ENCODE measurements at places on chromosomes 3 and 15. TPM values are rescaled to one million over a fixed set of nuclear protein-coding genes. Genes with fewer than 3 reads are reported as not detected.

- H3K4me1 ChIP-seq, result no peaks in the 10 kb centered on the region
- no peak for DNase-seq
These were observed 15.9 kb upstream of the SIAH2 start for GRCh38 chr3:150778793-150779401.

The TMEM207 gene
- total RNA-seq, result not detected

DNA sequence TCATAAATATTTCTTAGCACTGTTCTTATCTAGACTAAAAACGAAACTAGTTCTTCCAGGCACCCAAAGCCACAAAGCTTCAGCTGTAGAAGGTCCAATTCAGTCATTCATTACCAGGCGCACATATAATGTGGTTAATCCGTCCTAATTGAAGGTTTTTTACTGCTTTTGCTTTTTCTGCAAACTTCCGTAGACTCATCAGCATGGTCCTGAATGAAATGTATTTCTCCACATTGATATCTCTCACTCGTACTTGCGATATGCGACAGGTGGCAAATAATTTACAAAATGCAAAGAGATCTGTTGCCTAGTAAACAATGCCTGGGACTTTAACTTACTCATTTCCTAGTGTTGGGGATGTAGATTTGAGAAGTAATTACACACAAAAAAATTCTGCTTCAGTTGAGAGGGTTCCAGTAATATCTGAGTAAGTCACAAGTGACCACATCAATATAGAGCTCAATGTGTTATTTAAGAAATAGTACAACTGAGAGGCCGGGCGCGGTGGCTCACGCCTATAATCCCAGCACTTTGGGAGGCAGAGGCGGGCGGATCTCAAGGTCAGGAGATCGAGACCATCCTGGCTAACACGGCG is 75.0 kb upstream of the MBNL1 start:
- no peaks in the 10 kb centered on the region for H3K36me3 ChIP-seq
- no peak overlapping the region for H3K4me3 ChIP-seq
- H3K27me3 ChIP-seq, result no peaks in the 10 kb centered on the region
- DNase-seq, result no peak
- peak overlapping the region; percentile 79 for H3K27ac ChIP-seq

DNA sequence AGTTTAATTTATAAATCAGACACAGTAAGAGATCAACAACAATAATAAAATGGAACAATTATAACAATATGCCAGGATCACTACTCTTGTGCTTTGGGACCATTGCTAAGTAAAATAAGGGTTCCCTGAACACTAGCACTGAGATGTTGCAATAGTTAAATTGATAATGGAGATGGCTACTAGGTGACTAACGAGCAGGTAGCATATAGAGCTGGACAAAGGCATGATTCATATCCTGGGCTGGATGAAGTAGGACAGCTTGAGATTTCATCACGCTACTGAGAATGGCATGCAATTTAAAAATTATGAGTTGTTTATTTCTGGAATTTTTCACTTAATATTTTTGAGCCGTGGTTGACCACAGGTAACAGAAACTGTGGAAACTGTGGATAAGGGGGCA is 20.7 kb upstream of the MYZAP start:
- no peaks in the 10 kb centered on the region for H3K36me3 ChIP-seq
- no peak for DNase-seq
- H3K27ac ChIP-seq, result no peak overlapping the region
- no peaks in the 10 kb centered on the region for H3K27me3 ChIP-seq
- peaks cover 5% of the 10 kb centered on the region for H3K4me1 ChIP-seq

The ANKRD34C gene
- not detected for total RNA-seq

The SEMA3G gene
- 91.2 TPM for total RNA-seq

- no peaks in the 10 kb centered on the region for H3K36me3 ChIP-seq
- H3K4me3 ChIP-seq, result no peak overlapping the region
- H3K4me1 ChIP-seq, result no peaks in the 10 kb centered on the region
- no peak overlapping the region for H3K27ac ChIP-seq
- H3K27me3 ChIP-seq, result no peaks in the 10 kb centered on the region
- no peak for DNase-seq
These were observed 5.0 kb upstream of the UACA start for GRCh38 chr15:70768257-70768883.

GRCh38 chr15:90929246-90930019 is 2.9 kb downstream of the HDDC3 start:
- H3K4me3 ChIP-seq, result peak overlapping the region; percentile 52
- no peaks in the 10 kb centered on the region for H3K27me3 ChIP-seq
- peak overlapping the region; percentile 89 for H3K27ac ChIP-seq
- H3K4me1 ChIP-seq, result peaks cover 12% of the 10 kb centered on the region

- H3K27ac ChIP-seq, result no peak overlapping the region
- no peak overlapping the region for H3K4me3 ChIP-seq
- DNase-seq, result no peak
These were observed 17.5 kb downstream of the HDC start for GRCh38 chr15:50247819-50248655.

GRCh38 chr3:153221748-153222162 is 59.7 kb downstream of the RAP2B start:
- H3K27me3 ChIP-seq, result no peaks in the 10 kb centered on the region
- peak overlapping the region; percentile 17 for H3K27ac ChIP-seq
- peak; percentile 44 for DNase-seq
- no peak overlapping the region for H3K4me3 ChIP-seq
- no peaks in the 10 kb centered on the region for H3K4me1 ChIP-seq

DNA sequence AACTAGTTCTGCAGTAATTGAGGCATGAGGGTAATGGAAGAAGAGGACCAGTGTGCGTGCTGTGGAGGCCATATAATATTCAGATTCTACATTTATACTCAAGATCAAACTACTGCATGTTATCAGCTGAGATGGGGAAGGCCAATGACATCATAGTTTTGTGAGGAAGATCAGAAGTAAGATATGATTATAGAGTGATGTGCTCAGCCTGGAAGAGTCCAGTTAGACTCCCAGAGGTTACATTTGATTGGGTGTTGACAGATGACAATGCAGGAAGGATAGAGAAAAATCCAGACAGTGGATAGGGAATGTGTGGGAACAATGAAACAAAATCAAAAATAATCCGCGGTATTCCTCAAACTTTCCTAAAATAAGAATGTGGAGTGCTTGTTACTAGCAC is 35.4 kb downstream of the GOLIM4 start:
- H3K27ac ChIP-seq, result no peak overlapping the region
- H3K4me3 ChIP-seq, result no peak overlapping the region
- no peaks in the 10 kb centered on the region for H3K27me3 ChIP-seq
- no peaks in the 10 kb centered on the region for H3K36me3 ChIP-seq
- no peaks in the 10 kb centered on the region for H3K4me1 ChIP-seq
- DNase-seq, result no peak

DNA sequence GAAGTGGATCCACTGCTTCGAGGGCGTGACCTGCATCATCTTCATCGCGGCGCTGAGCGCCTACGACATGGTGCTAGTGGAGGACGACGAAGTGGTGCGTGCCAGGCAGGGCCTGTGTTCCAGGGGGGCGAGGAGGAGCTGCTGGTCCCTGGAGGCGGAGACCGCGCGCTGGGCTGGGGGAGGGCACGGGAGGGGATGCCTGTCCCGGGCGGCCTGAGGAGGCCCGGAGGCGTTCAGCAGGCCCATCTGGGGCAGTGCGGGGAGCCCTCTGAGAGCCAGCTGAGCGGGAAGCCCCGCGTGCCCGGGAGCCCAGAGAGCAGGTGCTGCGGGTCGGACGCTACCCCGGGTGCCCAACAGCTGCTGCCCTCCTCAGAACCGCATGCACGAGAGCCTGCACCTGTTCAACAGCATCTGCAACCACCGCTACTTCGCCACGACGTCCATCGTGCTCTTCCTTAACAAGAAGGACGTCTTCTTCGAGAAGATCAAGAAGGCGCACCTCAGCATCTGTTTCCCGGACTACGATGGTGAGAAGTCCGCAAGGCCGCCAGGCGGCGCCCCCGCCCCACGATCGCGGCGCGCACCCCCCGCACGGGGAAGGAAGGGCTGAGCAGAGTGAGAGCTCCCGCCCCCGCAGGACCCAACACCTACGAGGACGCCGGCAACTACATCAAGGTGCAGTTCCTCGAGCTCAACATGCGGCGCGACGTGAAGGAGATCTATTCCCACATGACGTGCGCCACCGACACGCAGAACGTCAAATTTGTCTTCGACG is 2.9 kb downstream of the GNAT1 start:
- peaks cover 15% of the 10 kb centered on the region for H3K27me3 ChIP-seq
- no peak overlapping the region for H3K4me3 ChIP-seq
- no peak overlapping the region for H3K27ac ChIP-seq
- H3K36me3 ChIP-seq, result no peaks in the 10 kb centered on the region
- peak; percentile 75 for DNase-seq
- H3K4me1 ChIP-seq, result no peaks in the 10 kb centered on the region

DNA sequence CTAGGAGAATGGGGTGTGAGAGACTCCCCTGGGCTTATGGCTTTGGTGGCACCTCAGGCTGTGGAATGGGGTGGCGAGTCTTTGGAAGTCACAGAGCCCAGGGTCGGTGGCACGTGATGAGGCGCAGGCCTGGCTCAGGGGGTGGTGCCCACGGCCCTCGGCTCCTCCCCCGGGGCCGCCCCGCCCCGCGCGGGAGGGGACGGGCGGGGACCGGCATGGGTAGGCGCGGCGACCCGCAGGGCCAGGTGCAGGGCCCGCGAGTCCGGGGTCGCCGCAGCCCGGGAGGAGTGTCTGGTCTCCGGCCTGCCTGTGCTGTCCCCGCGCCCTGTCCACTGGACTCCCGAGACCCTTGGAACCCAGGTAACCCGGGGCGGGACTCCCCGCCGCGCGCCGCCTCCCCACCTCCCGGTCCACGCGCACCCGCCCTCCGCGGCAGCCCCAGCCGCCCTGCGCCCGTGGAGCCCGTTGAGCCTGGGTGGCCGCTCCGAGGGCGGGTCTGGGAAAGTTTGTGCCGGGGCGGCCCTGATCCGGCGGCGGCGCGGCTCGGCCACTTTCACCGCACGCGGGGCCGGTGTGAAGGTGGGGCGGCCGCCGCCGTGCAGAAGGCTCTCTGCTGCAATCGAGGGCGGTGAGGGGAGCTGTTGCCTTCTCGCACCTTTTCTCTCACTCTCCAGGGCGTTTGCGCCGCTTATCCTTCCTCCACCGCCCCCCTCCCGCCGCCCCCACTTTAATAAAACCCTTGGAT is at the start of gene PAQR5:
PAQR5 (plus strand) TSS at position 216 of the 745 bp plus-strand sequence. CDS start 61,169 bp downstream, outside the sequence.
- H3K4me1 ChIP-seq, result peaks cover 8% of the 10 kb centered on the region
- no peak within 1 kb of the TSS for H3K27ac ChIP-seq
- no peak for DNase-seq
- H3K36me3 ChIP-seq, result no peaks in the 10 kb centered on the region
- peak within 1 kb of the TSS; percentile 28 for H3K4me3 ChIP-seq

DNA sequence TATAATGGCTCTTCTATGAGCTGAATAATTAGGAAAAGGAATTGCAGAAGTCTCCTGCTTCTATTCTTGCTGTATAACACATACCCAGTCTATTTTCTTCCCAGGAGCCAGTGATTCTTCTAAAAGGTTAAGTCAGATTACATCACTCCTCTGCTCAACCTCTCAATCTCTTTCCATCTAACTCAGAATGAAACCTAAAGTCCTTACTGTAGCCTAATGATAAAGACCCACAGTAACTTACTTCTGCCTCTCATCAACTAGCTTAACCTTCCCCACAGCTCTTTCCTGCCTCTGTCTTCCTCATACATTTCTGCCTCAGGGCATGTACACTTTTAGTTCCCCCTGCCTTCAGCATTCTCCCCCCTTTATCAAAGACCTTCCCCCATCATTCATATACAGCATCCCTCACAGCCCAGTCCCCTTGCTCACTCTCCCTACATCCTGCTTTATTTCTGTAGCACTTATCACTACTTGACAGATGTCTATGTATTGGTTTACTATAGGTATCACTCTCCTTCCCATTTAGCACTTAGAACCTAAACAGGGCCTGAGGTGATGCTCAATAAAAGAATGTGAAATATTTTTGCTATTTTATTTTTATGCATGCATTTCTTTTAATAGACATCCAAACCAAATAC is 28.5 kb upstream of the CMTM6 start:
- DNase-seq, result no peak
- no peaks in the 10 kb centered on the region for H3K4me1 ChIP-seq
- H3K36me3 ChIP-seq, result no peaks in the 10 kb centered on the region
- H3K4me3 ChIP-seq, result no peak overlapping the region

DNA sequence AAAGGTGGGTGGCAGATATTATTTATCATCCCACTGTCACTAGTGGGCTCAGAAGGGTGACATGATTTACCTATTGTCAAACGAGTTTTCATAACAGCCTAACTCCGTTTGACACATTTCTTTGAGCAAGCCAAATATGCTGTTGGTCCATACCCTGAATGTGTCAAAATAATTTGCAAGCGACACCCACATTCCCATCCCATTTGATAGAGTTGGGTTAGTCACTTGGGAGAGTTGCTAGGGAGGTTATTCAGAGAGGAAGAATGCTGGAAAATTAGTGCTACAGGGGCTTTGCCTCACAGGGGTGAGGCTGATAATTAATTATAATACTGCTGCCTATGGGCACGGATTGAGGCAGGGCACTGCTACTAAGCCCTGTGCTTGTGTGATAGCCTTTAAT is 98.5 kb upstream of the FHIT start:
- DNase-seq, result no peak
- H3K36me3 ChIP-seq, result no peaks in the 10 kb centered on the region
- no peak overlapping the region for H3K27ac ChIP-seq

DNA sequence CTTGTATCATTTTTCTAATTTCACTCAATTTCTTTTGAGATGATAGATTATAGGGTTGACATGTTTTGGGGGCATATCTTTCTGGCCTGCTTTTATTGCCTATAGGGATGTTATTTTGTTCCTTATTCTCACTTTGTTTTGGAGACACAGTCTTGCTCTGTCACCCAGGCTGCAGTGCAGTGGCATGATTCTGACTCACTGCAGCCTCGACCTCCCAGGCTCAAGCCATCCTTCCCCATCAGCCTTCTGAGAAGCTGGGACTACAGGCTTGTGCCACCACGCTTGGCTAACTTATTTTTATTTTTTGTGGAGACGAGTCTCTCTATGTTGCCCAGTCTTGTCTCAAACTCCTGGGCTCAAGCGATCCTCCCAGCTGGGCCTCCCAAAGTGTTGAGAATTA is 72.8 kb upstream of the FAN1 start:
- no peaks in the 10 kb centered on the region for H3K27me3 ChIP-seq
- H3K36me3 ChIP-seq, result no peaks in the 10 kb centered on the region

The CYP1A2 gene
- total RNA-seq, result not detected

DNA sequence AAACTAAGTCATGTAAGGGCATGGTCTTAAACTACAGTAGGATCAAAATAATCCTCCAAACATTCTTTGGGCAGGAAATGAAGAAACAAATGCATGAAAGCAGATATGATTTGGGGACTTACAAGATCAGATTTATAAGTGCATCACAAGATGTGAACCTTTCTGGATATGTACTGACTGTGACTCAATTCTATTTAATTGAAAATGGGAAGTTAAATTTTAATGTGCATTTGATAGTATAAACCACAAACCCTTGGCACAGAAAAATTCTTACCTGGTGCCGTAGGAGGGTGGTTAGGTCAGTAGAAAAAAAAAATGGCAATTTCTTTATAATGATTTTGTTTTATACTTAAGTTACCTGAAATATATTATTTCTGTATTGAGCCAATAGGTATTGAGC is 262.5 kb upstream of the TGFBR2 start:
- H3K27me3 ChIP-seq, result no peaks in the 10 kb centered on the region
- H3K4me3 ChIP-seq, result no peak overlapping the region
- H3K36me3 ChIP-seq, result no peaks in the 10 kb centered on the region
- no peak overlapping the region for H3K27ac ChIP-seq
- no peak for DNase-seq
- H3K4me1 ChIP-seq, result no peaks in the 10 kb centered on the region

GRCh38 chr3:87225659-87226058 is 1.4 kb upstream of the CHMP2B start:
- DNase-seq, result peak; percentile 25
- no peaks in the 10 kb centered on the region for H3K36me3 ChIP-seq
- H3K27ac ChIP-seq, result no peak overlapping the region
- no peaks in the 10 kb centered on the region for H3K27me3 ChIP-seq
- H3K4me1 ChIP-seq, result no peaks in the 10 kb centered on the region
